ENCODE measurements at places on chromosomes 12 and 14. TPM values are rescaled to one million over a fixed set of nuclear protein-coding genes. Genes with fewer than 3 reads are reported as not detected.

GRCh38 chr12:68420225-68421010 is 88.3 kb upstream of the MDM1 start:
- DNase-seq = no peak

The SLCO1C1 gene
- not detected for total RNA-seq

GRCh38 chr14:54606631-54607133 is 39.8 kb downstream of the SAMD4A start:
- DNase-seq = no peak

DNA sequence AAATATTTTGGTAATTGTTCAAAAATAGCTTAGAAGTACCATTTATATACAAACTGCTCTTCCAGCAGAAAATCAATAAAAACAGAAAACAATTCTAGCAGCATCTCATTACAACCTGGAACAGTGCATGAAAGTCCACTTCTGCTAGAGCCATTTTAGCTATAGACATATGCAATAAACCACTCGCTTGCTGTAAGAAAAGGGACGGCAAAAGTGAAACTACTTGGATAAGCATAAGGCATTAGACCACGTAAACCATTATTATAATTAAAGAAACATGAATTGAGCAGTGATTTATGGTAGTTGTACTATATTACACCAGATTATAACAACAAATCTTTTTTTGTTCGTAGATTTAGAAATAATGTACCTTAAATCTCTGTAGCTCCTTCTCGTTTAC is 48.7 kb downstream of the LRIG3 start:
- no peak for DNase-seq

GRCh38 chr14:39398382-39398781 is 33.9 kb downstream of the FBXO33 start:
- DNase-seq = no peak

The PRMT5 gene
- 26.2 TPM for total RNA-seq

DNA sequence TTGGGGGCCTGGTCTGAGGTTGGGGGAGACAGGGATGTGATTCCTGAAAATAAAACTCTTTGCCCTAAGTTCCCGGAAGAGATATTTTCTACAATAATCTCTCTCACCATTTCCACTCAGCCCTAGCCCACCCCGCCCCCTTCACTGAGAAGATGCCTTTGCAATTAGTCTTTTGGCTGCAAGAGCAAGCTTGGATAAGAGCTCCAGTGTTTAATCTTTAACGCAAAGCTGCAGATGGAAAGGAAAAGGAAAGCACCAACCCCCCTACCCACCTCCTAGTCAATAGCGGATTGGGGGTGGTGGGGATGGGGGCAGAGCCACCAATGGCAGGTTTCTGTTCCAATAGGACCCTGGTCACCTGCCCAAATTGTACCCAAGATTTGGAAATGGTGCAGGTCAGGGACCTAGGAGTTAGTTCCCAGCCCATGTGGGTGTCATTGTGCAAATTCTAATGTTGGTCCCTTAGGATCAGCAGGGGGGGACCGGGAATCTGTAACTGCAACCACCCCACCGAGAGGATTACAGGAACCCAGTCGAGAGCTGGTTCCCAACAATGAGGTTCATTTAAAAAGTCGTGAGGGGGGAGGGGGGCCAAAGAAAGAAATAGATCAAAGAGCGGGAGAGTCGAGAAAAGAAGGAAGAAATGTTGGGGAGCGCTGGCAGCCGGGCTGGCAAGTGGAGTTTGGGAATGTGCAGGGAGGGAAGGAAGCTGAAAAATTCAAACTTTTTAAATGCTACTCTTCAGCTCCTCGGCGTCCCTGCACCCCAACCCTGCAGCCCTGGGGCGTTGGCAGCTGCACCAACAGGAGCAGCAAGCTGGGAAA is 1.6 kb downstream of the ZFP36L1 start:
- DNase-seq = peak; percentile 43

DNA sequence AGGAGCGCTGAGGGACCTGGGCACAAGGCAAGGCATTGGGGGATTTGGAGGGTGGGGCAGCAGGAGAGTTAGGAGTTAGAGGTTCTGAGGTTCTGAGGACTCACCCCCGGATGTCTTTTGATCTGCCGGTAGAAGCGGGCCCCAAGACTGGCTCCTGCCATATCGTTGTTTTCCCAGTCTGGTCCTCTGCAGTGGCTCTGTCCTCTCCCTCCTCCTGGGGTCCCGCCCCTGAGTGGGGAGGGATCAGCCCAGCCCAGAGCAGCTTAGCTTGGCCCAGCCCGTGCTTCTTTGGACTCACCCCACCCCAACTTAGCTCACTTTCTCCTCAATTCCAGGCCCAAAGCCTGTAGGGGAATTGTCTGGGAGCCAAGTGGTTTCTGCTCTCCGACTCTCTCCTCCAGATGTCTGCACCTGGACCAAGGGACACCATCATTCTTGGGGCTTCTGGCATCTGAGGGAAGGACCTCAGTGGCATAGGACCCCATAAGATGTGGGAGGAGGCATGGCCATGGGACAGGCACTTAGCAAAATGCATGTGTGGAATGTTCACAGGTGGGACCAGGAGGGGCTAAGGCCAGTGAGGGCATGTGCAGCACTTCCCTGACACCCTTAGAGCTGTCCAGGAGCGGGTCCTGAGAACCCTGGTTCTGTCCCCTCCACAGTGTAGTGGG is 7.5 kb downstream of the SHMT2 start:
- no peak for DNase-seq

The ANKS1B gene
- total RNA-seq = 3.4 TPM

DNA sequence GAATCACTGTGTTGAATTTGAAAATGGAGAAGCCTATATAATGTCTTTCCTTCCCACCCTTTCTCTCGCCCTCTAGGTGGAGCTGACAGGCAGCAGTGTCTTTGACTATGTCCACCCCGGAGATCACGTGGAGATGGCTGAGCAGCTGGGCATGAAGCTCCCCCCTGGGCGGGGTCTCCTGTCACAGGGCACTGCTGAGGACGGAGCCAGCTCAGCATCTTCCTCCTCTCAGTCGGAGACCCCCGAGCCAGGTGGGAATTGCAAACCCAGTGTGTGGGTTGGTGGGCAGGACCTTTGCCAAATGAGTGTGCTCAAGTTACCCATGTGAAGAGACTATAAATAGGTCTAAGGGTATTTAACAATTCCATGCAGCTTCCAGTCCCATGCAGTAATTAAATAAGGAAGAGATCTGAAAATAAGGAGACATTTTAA is 274.7 kb downstream of the EGLN3 start:
- no peak for DNase-seq

- no peak for DNase-seq
Measured at GRCh38 chr14:98210045-98210672, 1061.8 kb downstream of the BCL11B start.

DNA sequence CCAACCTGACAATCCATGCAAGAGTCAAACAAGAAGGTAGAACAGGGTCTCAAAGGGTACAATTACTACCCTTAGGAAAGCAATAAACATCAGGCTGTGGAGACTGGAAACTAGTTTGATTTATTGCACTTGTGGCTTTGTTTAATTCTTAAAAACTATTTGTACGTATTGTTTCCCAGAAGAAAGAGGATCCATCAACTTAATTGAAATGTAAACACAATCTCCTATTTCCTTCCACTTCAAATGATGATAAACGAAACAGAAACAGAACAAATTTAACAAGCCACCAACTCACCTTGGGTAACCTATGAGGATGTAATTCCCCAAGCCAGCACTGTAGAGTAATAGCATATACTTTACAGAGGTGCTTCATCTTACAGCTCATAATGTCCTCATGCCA is 8.0 kb downstream of the STXBP6 start:
- DNase-seq = no peak

- peak; percentile 57 for DNase-seq
Measured at GRCh38 chr12:19912991-19913390, 455.3 kb upstream of the PDE3A start.

- DNase-seq = no peak
Measured at GRCh38 chr12:114555451-114555850, 128.5 kb downstream of the TBX3 start.

The SPTB gene
- total RNA-seq = 332 TPM

The MFAP5 gene
- total RNA-seq = 0.42 TPM

The CLEC9A gene
- total RNA-seq = not detected

GRCh38 chr12:124240493-124240892 is 54.4 kb upstream of the RFLNA start:
- no peak for DNase-seq

The ARF3 gene
- 21.6 TPM for total RNA-seq

DNA sequence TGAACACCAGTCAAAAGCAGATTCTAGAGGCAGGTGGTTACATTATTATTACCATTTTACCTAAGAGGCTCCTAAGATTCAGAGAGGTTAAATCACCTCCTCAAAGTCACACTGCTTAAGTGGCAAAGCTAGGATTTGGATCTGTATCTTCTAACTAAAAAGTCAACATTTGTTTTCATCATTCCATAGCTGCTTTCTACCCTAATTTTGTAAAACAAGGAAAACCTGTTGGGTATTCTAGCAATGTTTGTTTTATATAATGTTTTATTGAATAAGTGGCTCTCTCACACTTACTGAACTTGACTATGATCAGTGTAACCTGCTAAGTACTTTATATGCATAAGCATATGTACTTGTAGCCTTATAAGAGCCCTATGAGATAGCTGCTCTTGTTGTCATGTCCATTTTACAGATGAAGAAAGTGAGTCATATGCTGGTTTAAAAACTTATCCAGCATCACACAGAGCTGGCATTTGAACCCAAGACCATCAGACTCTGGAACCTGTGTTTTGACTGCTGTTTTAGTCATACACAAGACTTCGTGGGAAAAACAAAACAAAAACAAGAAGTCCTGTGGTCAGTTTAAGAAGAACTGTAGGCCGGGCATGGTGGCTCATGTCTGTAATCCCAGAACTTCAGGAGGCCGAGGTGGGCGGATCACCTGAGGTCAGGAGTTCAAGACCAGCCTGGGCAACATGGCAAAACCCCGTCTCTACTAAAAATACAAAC is 31.7 kb upstream of the EVL start:
- no peak for DNase-seq

- no peak for DNase-seq
Measured at GRCh38 chr12:83472772-83473171, 786.1 kb downstream of the TMTC2 start.

DNA sequence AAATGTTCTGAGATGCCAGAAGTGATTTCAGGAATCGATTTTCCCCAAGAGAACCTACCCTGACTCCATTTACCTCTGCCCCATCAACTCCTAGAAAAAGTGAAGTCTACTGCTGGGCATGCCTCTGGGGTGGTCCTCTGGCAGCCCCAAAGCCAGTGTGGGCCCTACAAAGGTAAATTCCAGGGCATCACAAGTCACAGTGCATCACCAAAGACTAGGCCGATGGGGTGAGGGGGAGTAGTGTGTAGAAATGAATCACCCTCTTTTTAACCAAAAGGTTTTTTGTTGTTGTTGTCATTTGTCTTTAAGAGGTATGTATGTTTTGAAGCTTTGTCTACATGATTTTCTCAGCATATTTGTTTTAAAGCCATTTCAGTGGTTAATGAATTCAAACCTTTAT is 46.4 kb upstream of the RTRAF start:
- DNase-seq = no peak

GRCh38 chr14:60487211-60487610 is 1.3 kb upstream of the C14orf39 start:
- no peak for DNase-seq

DNA sequence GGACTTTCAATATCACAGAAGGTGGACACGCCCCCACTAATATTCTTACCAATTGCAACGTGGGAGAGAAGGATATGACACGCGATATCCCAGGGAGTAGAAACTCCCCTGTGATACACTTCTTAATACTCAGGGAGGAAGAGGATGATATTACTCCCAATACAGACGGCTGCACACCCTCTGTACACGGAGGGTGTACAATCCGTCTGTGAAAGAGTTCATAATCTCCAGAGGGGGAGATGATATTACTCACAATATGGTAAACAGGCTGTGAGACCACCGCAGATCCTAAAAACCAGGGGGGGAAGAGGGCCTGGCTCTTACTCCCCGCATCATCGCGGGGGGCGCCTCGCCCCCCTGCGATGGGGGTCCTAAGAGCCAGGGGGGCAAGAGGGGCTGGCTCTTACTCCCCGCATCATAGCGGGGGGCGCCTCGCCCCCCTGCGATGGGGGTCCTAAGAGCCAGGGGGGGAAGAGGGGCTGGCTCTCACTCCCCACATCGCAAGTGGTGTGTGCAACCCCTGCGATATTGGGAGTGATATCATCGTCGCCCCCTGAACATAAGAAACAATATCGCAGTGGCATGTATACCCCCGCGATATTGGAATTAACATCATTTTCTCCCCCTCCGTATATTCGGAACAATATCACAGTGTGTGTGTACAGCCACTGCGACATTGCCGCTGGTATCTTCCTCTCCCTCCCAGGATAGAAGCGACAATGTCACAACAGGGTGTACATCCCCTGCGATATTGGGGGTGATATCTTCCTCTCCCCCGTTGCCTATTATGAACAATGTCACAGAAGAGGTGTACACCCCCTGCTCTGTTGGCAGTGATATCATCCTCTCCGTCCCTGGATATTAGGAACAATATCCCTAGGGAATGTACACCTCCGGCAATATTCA is 8.9 kb upstream of the CLEC6A start:
- no peak for DNase-seq

DNA sequence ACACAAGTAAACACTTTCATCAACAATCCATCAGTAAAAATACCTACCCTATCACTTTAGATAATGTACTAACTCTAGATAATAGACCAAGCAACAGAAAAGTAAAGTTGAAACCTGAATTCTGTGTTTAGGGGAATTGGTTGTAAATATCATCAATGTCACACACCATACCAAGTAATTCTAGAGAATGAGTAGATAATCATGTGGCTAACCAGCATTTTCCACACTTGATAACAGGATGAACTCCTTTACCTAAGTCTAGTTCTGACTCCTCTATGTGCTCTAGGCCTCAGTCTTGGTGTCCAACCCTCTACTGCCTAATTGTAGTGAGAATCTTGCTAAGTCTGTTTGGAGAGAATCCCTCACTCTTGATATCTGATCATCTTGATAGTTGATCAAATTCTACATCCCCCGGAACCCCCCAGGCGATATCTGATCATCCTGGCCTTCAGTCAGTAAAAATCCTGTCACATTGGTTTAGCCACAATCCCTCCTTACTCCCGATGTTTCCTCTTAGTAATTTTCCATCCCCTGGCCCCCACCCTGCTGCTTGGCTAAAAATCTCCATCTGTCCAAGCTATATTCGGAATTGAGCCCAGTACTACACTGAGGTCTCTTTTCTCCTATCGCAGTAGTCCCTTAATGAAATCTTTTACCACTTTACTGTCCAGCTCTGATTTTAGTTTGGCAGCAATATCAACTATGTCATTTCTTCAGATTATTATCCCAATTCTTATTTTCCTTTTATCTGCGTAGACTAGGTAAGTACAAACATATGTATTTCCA is 3.4 kb upstream of the SLCO1A2 start:
- DNase-seq = no peak

The ATG14 gene
- total RNA-seq = 6.5 TPM

The KLRC4 gene
- total RNA-seq = 0.42 TPM

DNA sequence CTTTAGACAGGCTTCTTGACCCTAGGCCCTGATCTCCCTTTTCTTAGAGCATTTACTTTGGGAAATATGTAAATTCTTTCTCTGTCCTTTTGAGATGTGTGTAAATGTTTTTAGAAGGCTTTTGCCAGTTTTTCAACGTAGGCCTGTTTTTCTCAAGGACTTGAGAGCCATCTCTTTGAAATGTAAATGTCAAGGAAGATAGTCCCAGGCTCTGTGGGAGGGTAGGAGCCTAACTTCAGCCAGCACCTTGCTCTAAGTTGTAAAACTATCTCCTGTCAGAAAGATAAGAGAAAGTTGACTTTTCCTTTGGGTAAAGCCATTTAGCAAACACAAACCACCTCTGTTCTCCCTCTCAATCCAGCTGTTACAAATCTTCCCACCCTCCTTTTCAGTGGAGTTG is 219.8 kb downstream of the RPS29 start:
- no peak for DNase-seq

Measured in liver (tissue), 10 donors.